Activated CD8-positive, alpha-beta memory T cell treated with anti-CD3 and anti-CD28 coated beads for 1 hour (primary cell): ENCODE measurements at places on chromosomes 11 and 22.

- no peak for DNase-seq
These were observed 38.8 kb downstream of the PDE2A start for GRCh38 chr11:72635309-72635915.

- DNase-seq: no peak
These were observed 44.5 kb downstream of the CELF1 start for GRCh38 chr11:47508240-47508957.

GRCh38 chr11:35791088-35791958 lies 128.7 kb downstream of the TRIM44 start:
- no peak for DNase-seq

GRCh38 chr11:75766443-75767227 lies 1.9 kb upstream of the DGAT2 start:
- DNase-seq: no peak

- no peak for DNase-seq
These were observed 218.1 kb upstream of the PLET1 start for GRCh38 chr11:112478806-112479205.

DNA sequence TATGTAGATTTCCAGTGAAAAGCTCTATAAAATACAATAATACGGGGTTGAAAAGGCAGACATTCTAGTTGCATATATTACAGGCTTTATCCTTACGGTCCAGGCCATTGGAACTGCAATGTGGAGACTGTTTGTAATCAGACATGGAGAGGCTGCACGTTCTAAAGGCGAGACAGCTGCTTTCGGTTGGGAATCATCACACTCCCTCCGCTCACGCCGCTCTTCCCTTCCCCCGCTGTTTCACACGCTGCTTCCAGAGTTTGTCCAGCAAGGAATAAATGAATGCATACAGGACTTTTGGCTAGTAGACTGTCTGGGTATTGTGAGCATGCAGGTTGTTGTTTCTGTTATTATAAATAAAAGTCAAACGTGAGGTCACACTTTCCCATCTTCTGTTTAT lies 13.5 kb upstream of the EFCAB6 start:
- DNase-seq: no peak

DNA sequence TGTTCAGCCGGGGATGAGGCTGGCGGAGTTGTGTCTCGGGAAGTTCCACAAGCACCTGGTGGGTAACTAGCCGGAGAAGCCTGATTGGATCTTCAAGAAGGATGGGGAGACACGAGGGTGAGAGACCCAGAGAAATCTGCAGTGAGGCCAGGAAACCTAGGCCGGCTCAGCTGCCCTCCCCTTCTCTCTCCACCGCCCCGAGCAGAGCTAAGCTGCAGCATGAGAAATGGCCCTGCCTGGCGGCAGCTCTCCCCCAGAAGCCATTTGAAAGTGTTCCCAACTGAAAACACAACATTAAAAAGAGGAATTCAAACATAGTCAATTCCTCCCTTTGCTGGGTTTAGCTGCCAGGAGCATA lies 77.8 kb upstream of the SHISAL1 start:
- no peak for DNase-seq

DNA sequence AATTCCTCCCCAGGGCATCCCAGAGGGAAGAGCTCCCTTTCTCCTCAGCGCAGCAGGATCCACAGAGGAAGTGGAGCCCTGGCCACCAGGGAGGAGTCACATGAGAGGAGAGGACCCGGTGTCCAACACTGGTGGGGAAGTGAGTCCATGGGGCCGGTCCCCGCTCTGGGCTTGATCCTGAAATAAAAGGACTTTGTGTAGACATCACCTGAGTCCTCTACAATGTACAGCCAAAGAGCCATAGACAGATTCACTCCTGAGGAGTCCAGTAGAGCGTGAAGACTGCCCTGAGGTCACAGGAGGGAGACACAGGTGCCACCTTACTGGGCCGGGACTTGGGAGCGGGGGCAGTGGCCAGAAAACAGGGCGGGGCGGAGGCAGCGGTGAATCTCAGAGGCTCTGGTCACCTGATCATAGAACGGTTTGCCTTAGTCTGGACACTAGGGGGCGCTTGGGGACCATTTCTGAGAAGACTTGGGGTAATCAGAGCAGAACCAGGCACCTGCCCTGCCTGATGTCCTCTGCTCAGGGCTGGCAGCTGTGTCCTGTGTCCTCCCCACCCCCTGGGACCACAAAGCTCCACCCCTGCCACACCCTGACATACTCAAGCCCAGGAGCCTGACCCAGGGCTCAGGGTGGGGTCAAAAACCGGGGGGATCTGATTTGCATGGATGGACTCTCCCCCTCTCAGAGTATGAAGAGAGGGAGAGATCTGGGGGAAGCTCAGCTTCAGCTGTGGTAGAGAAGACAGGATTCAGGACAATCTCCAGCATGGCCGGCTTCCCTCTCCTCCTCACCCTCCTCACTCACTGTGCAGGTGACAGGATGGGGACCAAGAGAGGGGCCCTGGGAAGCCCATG lies 112.7 kb downstream of the VPREB1 start:
- DNase-seq: peak; percentile 54

DNA sequence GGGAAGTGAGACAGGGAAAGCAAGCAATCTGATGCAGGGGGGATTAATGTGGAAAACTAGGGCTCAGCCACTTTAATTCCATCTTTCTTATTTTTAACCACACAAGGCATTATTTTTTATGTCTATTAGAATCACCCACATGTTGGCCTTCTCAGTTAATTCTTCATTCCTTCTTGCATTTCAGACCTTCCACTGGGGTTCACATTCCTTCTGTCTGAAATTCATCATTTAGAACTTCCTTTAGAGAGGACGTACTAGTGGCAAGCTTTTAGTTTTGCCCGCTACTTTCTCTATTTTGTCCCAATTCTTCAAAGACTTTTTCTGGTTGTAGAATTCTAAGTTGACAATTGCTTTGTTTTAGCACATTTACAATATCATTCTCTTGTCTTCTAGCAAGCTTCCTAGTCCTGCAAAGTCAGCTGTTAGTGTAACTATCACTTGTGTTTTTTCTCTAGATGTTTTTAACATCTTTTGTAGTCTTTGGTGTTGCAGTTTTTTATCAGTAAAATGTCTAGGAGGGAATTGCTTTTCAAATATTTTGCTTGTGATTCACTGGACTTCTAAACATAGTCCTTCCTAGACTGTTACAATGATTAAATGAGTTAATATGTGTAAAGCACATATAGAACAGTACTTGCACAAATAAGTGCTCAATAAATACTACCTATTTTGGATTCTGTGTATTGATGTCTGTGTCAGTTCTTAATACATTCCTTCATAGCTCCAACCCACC lies 5.5 kb upstream of the NNMT start:
- no peak for DNase-seq

DNA sequence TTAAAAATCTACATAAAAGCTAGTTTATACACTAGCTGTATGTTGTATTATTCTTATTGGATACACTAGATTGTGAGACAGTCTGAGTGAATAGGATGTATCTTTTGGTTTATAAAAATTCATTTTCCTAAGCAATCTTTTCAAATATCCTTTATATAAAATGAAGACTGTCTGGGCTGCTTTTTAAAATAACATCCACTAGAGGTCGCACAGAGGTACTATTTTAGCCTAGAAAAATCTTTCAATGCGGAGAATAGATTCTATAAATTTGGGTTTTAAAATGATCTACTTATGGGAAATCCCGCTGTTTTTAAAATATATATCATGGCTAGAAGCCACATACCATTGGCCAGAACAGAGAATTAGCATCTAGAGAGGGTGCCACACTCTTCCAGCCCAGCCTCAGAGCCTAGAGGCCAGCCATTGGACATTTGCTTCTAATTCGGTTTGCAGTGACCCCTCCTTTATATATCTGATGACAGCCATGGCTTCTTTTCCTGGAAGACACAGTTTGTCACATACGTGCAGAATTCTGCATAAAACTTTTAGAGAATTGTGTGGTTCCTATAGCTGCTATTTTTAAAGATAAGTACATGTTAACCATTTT lies 7.3 kb downstream of the C11orf97 start:
- no peak for DNase-seq

DNA sequence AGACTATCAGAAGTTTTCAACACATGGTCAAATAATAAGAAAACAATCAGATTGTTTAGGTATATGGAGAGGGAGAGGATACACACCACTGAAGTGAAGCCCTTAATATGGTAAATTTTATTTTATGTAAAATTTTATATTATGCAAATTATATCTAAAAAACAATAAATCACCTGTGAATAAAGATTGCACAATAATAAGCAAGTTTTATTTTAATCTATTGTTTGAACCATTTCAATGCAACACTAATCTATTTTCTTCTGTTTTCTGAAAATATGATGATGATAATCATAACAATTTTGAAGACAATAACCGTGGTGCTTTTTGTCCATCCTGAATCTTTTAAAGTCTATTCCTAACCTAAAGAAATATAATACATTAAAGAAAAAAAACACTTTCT lies 1473.5 kb upstream of the TENM4 start:
- no peak for DNase-seq

DNA sequence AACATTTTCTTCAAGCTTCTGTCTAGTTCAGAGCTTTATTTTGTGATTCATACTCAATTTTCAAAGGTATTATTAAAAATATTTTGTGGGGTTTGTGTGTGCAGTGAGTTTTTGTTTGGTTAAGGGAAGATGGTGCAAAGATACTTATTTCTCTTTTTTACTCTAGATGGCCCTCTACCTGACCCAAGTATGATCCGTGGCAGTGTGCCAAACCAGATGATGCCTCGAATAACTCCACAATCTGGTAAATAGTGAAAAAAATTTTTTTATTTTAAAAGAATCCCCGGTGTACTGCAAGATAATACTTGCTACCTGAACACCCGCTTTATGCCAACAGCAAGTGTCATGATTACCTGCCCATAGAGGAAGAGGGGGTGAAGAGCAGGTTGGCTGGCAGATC lies 54.2 kb downstream of the EP300 start:
- no peak for DNase-seq

DNA sequence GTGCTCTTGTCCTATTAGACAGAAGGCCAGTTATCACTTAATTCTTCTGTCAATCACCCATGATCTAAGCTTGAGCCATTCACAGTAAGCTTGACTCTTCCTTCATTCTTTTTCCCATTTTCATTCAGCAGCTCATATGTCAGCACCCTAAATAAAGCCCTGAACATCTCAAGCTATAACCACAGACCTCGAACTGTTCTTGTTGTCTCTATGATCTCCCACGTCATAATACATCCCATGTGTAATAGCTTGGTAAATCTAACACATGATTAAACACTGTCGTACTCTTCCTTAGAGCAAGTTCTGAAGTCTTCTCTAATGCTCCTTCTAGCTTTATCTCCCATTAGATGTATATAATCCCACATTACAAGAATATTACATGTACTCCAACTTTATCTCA lies 14.4 kb downstream of the MUC15 start:
- no peak for DNase-seq

- DNase-seq: no peak
These were observed 10.2 kb downstream of the DKK3 start for GRCh38 chr11:11998091-11998781.

DNA sequence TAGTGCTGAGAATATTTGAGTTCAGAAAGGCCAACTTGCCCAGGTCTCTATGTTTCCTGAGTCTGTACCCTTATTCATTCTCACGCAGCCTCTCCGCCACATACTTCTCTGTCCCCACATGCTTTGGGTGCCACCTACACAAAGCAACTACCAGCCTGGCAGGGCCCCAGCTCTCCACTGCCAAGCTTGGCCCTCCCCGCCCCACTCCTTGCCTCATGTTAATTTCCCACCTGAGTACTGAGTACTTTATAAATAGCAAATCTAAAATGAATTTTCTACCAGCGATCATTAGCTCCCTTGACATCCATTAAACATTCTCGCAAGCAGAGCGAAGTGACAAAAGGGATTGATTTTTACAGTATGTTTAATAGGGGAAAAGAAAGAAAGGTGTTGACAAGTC lies 20.8 kb downstream of the NTM start:
- DNase-seq: no peak

- DNase-seq: peak; percentile 65
These were observed 14.4 kb upstream of the LRP5 start for GRCh38 chr11:68297812-68298658.

GRCh38 chr11:19347911-19348310 lies 107.2 kb upstream of the E2F8 start:
- no peak for DNase-seq

GRCh38 chr11:19321351-19321750 lies 80.6 kb upstream of the E2F8 start:
- no peak for DNase-seq

- no peak for DNase-seq
These were observed 38.0 kb downstream of the METTL15 start for GRCh38 chr11:28146123-28146751.

GRCh38 chr11:890794-891540 lies 19.6 kb downstream of the CHID1 start:
- no peak for DNase-seq

DNA sequence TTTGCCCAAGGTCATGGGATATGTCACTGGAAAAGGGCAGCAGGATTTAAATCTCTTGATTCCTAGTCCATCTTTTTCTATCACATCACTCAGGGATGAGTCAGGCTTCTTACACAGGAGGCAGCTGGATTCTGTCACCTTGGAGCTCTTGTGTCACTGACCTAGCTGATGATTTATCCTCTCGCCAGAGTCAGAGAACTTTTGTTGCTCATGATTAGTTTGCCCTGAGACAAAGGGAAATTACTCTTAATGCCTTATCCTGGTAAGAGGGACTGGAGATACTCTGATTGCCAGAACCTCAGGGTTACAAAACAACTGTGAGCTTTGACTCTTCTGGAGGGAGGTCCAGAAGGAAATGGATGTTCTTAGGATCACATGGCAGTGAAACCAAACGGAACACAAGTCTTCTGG lies 10.1 kb downstream of the COA4 start:
- DNase-seq: no peak

- no peak for DNase-seq
These were observed 5.1 kb downstream of the MB start for GRCh38 chr22:35611891-35612576.

- DNase-seq: no peak
These were observed 438 bp upstream of the PLA2G3 start for GRCh38 chr22:31140746-31141145.

DNA sequence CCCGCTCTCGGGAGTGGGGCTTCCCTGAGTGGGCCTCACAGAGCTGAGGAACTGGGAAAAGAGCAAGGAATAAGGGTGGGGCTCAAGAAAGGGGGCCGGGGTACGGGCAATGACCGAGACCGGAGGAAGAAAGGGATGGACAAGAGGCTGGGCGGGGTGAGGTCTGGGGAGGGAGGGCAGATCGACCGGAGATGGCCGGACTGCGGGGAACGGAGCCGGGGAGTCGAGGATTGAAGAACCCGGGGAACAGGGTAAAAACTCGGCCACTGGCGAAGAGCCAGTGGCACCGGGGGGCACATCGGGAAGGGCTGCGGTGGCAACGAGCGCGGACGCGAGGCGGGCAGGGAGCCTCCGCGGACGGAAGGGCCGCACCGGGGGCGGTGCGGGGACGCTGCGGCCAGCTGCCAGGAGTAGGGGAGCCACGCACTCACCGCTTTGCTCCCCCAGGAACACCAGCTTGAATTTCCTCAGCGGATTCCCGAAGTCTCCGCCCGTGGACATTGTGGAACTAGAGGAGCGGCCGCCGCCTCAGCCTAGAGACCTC lies 667 bp downstream of the RAB6A start:
- DNase-seq: no peak

GRCh38 chr11:66956689-66957290 lies 1.4 kb downstream of the PC start:
- DNase-seq: no peak
